ENCODE measurements at places on chromosomes 16 and 17. TPM values are rescaled to one million over a fixed set of nuclear protein-coding genes. Genes with fewer than 3 reads are reported as not detected.

- no peak for DNase-seq
Observed at GRCh38 chr16:10756574-10756973, 12.9 kb downstream of the NUBP1 start.

- DNase-seq: no peak
Observed at GRCh38 chr17:1126250-1126797, 53.5 kb downstream of the ABR start.

The MEIOC gene
- 1.5 TPM for total RNA-seq

The ZDHHC1 gene
- 4.2 TPM for total RNA-seq

- no peak for DNase-seq
Observed at GRCh38 chr16:27994686-27995085, 68.8 kb downstream of the GSG1L start.

GRCh38 chr17:46785696-46786095, 32.8 kb downstream of the WNT3 start:
- DNase-seq: no peak

DNA sequence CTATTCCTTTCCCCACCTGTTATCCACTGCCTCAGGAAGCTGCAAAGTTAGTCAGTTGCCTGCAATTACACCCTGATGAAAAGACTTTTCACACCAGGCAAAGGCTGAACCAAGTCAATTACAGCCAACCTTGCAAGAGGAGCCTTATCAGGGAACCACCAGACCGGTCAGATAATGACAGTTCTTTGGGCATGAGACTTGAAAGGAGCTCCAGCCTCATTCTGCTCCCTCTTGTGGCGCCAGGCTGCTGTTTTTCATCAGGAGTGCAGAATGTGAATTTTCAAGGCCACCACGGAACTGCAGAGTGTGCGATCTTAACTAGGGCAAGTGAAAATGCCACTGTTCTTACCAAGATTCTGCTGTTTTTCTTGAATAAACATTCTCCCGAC, 22.5 kb downstream of the DNAI2 start:
- DNase-seq: peak; percentile 23

DNA sequence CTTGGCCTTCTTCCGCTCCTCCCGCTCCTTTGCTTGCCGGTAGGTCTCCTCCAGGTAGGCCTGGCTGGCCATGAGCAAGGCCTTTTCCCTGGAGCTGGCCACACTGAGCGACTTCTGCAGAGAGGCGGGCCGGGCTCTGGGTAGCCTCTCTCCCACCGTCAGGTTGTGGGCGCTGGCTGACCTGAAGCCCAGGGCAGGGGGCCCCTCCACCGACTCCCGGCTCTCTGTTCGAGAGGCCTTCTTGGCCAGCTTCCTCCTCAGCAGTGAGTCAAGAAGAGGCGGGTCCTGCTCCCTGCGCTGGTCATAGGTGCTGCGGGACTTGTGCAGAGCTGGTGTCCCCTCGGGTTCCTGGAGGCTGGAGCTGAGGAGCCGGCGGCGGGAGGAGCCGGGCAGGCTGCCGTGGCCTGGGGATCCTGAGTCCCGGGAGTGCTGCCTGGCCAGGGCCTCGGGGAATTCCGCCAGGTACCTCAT, 12.8 kb downstream of the GPR179 start:
- no peak for DNase-seq

The CTCF gene
- 14.8 TPM for total RNA-seq

GRCh38 chr16:7482032-7482431, 149.4 kb downstream of the RBFOX1 start:
- DNase-seq: no peak
